Urinary bladder (tissue), 4 donors: ENCODE measurements at places on chromosomes 4 and X.

DNA sequence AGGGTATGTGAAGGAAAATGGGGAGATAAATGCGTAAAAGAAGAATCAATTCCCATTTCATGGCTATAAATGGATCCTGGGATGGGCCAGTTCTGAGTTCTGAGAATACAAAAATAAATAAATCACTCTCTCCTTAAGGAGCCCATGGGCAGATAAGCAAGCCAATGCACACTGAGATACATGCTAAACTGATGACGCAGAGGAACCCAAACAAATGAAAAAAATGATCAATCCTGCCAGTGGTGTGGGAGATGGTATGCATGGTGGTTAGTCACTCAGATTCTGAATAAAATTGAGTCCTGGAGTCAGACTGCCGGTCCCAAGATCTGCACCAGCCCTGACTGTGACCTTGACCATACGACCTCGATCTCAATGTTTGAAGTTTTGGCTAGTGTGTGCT is 59.7 kb downstream of the NEIL3 start:
- no peak for DNase-seq

DNA sequence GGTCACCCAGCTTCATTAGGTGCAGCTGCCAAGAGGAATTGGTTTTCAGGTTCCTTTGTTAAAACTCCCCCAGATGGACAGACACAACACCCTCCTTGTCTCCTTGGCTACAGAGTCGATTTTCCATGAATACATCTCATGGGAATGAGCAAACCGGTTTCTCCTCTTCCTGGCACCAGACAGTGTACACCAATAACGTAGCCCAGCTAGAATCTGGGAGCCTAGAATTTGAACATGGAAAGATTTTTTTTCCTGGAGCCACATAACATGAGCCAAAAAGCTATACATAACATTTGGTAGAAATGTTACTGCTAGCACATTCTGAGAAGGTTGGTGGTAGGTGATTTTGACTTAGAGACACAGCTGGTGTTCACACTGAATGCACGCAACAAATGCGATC is 62.9 kb upstream of the SLC34A2 start:
- no peak for DNase-seq

- no peak for DNase-seq
Measured at GRCh38 chr4:142574306-142574705, 271.8 kb downstream of the INPP4B start.

GRCh38 chrX:43557792-43558191 is 98.3 kb upstream of the MAOA start:
- DNase-seq: no peak

DNA sequence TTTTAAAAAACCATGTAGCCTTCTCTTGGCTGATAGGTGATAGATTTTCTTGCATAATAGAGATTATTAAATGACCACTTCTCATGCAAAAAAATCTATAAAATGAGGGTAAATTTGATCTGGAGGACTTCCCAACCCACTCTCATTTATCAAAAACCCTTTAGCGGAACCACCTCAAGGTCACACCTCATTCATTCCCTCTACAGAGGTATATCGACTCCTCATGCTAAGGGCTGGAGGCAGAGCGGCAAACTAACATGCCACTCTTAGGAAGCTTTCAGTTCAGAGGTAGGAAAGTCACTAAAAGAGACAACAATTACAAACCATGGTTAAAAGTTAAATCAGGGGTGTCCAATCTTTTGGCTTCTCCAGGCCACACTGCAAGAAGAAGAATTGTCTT is 90.0 kb downstream of the COX7B2 start:
- DNase-seq: no peak

DNA sequence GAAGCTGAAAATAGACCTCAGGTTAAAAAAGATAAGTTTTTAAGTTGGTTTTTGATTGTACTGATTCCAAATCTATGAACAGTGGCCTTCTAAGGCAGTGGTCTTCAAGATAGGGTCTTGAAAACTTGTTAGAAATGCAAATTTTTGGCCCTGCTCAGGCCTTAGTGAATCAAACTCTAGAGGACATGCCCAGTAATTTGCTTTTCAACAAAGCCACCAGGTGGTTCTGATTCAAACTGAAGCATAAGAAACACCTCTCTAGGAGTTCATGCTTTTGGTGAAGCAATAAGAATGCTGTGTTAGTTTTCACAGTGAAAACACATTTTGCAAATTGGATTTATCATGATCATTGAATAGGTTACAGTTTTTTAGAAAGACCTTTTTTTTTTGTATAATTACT is 1849.4 kb upstream of the AGA start:
- no peak for DNase-seq

GRCh38 chr4:186676531-186677161 is 47.0 kb downstream of the FAT1 start:
- no peak for DNase-seq

DNA sequence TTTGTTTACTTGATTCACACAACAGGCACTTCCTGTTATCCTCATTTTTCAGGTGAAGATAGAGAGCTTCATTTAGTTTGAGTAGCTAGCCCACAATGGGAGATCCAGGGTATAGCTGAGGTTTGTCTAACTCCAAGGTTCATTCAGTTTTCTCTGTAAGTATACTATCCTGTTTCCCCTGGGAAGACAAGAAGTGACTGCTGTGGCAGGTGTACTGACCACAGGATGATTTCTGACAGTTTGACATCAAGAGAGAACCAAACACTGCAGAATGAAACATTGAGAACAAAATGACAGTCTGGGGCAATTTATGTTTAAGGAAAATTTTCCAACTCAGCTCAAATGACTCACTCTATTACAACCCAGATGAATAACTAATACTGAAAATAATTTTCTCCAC is 958.0 kb downstream of the STPG2 start:
- no peak for DNase-seq

DNA sequence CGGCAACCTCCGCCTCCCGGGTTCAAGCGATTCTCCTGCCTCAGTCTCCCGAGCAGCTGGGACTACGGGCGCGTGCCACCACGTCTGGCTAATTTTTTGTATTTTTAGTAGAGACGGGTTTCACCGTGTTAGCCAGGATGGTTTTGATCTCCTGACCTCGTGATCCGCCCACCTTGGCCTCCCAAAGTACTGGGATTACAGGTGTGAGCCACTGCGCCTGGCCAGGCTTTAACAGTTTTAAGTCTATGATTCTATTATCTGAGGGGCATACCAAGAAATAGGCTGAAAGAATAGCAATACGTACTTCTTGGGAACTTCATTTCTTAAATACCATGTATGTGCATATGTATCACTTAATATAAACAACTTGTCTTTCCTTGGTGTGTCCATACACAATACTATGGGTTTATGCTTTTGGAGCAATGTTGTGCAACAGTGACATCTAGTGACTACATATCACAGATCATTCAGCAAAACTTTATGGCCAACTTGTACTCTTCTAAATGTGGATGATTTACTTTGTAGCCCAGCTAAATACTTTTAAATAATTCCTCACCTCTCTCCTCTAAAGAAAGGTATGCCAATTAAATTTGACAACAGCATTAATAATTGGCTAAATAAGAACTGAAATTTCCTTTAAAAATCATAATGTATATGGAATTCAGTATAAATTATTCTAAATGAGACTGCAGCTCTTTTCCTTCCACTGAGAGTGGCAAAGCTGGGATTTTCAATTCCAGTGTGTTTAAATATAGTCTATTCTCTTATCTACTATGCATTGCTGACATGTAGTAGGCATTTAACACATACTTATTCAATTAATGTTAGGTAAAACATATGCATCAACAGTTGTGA is 10.4 kb downstream of the SLC9B1 start:
- DNase-seq: peak; percentile 39
